ENCODE measurements at places on chromosomes 3 and 15.

- no peak for DNase-seq
Observed at GRCh38 chr3:184564685-184565385, 3.2 kb downstream of the EPHB3 start.

- DNase-seq = no peak
Observed at GRCh38 chr3:18853269-18853668, 295.0 kb upstream of the KCNH8 start.

DNA sequence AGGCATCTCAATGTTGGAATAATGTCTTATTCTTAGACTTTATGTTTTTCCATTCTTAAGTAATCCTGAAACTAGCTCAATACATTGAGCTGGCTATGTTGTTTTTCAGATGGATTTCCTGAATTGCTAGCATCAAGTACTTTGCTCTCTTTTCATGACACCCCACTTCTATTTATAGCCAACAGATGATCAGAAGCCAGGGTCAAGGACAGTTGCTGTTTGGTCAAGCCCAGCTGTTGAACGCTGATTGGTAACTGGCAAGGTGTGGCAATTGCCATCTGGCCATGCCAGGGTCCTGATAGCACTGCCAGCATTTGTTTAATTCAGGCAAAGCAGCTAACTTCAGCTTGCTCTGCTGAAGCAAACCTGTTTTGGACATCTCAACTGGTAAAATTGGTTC lies 46.2 kb upstream of the PLCL2 start:
- DNase-seq = no peak

GRCh38 chr3:142218703-142219102 lies 6.7 kb downstream of the GK5 start:
- DNase-seq = no peak

DNA sequence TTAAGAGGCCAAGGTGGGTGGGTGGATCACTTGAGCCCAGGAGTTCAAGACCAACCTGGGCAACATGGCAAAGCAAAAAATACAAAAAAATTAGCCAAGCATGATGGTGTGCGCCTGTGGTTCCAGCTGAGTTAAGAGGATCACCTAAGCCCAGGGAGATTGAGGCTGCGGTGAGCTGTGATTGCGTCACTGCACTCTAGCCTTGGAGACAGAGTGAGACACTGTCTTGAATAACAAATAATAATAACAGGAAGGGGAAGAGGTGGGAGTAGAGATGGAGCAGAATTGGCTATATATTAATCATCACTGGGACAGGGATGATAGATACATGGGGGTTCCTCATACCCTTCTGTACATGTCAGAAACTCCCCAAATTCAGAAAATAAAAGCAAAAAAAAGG lies 23.8 kb upstream of the NMB start:
- DNase-seq = no peak

DNA sequence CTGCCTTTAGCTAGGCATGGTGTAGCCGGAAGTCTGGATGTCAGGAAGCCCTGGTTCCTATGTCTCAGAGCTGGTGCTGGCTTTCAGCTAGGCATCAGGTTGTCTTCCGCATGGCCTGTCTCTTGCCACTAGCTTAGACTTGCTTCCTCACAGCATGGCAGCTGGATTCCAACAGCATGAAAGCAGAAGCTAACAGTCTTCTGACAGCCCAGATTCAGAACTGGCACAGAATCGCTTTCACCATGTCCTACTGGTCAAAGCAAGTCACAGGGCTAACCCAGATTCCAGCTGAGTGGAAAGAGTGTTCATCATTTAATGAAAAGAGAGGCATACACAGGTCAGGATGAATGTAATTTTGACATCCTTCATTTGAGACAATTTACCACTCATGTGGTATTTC lies 1050.5 kb downstream of the ROBO2 start:
- DNase-seq = no peak

DNA sequence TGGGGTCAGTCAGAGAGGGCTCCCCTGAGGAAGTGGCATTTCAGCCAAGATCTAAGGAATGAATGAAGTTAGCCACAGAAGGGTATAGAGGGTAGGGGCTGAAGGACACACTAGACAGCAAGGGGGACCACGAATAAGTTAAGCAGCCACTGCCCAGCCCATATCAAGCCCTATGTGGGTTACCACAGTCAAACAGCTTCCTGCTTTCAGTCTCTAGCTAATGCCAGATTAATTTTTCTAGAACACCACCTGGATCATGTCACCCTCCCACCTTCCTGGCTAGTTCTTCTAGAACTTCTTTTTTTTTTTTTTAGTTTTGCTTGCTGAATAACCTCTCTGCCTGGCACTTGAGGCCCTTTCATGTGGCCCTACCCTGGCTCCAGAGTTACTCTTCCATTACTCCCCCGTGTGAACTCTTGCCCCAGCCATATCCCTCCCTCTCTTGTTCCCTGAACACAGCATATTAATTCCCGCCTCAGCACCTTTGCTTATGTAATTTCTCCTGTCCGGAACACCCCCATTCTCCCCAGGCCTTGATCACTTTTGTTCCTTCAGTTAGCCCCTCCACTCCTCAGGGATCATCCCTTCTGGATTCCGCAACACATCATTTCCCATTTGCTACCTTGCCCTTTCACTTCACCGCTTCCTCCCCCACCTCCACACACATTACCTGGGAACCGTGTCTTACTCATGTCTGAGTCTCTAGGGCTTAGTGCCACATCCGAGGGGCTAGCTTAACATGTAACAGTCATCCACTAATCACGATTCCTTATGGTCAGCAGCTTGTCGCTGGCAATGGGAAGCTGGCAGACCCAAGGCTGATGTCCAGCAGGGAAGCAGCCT lies 20.6 kb upstream of the BNC1 start:
- DNase-seq = no peak

DNA sequence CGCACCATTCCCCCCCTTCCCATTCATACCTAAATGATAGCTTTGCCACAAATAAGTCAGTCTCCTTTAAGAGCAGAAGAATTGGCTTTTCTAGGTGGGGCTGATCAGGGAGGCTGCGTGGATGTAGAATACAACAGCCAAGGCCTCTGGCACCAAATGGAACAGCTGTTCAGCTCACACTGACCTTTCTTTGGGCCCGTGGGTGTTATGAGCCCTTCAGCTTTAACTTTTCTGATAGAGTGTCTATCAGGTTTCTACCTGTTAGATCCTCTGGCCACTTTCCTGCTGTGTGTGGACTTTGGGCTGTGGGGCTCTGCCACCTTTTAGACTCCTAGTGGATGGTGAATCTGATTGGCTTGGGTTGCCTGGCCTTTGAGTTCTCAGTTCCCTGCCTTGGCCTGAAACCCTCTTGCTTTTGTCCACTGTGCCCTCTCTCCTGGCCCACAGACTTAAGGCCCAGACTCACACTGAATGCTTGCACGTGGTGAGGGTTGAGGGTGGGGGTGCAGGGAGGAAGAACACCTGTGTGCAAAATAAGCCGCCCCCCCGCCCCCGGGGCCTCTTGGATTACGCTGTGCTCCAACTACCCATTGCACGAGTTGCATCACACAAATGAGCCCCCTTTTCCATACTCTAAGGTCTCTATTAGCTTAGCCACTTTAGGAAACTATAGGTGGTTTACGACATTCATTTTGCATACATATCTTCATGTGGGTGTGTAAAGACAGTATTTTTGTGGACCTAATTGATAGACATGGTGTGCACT lies 1.3 kb upstream of the RFX7 start:
- DNase-seq = no peak

DNA sequence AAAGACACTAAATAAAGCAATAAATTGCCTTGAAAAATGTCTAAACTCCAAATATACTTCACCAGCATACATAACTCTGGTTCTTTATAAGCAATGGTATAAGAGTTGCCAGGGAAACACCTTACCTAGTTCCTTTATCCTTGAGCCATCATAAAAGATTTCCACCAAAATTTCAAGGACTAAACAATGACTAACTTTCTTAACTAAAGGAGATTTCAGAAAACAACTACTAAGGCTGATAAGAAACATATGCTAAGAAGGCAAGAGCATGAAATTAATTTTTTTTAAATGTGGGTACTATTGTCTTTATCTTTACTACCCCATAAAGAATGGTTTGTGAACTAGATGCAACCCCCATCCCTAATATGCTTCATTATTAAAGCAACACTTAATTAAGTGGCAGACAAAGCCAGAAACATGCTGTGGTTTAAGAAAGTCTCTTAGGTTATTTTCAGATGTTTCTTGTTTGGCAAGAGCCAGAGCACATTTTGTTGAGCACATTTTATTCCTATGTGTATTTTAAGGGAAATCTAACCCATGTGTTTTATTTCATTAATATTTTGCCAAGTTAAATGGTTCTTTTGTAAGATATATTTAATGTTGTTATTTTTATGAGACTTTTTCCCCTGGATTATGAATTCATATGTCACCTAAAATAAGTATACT lies 17.4 kb upstream of the VEPH1 start:
- no peak for DNase-seq

GRCh38 chr15:93249623-93250022 lies 160.6 kb upstream of the RGMA start:
- no peak for DNase-seq

- DNase-seq = no peak
Observed at GRCh38 chr3:21825684-21826083, 74.7 kb upstream of the ZNF385D start.

GRCh38 chr3:52423173-52423572 lies 21.7 kb downstream of the SEMA3G start:
- no peak for DNase-seq

- no peak for DNase-seq
Observed at GRCh38 chr3:37279856-37280255, 105.5 kb upstream of the LRRFIP2 start.

DNA sequence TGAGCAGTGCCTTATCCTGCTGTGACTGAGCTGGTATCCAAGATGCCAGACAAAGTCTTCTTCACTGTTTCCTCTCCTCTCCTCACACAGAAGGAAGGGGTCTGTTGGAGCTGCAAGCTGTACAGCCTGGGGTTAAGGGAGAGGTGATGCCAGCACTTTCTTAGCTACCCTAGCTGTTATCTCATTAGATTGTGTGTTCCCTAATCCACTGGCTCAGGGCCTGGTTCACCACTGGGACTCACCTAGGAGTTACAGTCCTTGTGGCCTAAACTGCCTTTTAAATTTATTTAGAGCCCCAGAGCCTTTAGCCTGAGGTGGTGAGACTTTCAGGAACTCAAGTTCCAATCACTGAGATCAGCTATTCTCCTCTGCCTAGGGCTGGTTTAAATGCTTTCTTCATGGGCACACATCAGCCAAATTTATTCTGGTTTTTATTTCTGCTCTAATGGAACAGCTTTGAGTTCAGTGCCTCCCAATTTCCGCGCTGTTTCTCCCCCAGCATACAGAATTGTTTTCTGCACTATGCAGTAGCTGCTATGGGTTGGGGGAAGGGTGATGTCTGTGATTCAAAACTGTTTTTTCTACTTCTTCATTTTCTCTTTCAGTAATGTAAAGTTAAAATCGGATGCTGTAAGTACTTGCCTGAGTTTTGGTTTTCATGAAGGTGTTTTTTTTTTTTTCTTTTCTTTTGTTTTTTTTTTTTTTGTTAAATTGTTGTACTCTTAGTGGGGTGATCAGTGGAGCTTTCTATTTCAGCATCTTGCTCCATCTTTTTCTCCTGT lies 198.8 kb downstream of the DOCK3 start:
- no peak for DNase-seq

DNA sequence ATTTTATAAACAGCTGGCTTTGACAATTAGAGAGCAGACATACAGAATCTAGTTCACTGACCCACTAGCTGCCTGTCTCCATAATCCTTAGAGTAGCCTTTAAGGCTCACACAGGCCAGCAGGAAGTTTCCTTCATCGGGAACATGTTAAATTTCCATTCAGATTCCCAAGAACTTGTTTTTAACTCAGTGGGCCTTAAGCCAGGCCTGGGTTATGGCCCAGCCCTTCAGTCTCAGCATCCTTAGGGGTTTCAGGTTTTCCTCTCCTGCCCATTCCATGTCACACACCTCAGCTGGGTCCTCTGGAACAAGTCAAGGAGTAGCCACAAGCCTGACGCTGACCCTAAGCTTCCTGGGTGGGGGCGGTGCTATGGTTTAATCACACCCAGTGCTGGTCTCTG lies 15.0 kb downstream of the CDAN1 start:
- DNase-seq = no peak

DNA sequence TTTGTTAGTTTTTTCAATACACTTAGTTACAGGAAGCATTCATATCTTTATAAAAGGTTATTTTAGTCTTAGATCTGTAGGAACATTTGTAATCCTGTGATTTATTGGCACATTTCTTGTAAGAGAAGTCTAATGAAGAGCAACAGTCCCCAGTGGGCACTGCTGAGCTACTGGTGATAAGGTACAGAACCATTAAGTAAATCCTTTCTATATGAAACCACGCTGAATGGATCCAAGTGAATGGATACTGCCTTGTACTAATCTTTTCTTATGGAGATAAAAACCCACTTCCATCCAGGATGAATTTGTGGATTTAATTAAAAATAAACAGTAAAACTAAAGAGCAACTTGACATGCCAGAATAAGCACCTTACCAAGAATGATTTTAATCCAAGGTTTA lies 64.0 kb downstream of the SHQ1 start:
- no peak for DNase-seq

- DNase-seq = no peak
Observed at GRCh38 chr3:177307826-177308225, 110.5 kb upstream of the TBL1XR1 start.

- no peak for DNase-seq
Observed at GRCh38 chr15:95228856-95229555, 997.6 kb downstream of the MCTP2 start.

GRCh38 chr15:40325188-40325587 lies 1.7 kb downstream of the INAFM2 start:
- DNase-seq = no peak

DNA sequence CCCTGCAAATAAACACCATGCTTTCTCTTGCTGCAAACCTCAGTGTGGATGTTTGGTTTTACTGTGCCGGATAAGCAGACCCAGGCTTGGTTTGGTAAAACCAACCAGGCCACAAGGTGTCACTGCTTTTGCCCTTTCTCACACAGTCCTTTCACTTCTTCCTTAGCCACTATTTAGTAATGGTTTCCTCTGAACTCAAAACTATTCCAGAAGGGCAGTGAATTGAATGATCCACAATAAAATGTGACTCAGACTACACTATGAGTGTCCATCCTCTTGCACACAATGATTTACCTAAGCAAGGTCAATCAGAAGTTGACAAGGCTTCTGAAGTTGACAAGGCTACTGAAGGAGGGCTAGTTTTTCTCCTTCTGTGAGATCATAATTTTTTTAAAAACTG lies 552.4 kb upstream of the CCDC54 start:
- DNase-seq = no peak

- DNase-seq = no peak
Observed at GRCh38 chr3:105145511-105145910, 221.2 kb upstream of the ALCAM start.

DNA sequence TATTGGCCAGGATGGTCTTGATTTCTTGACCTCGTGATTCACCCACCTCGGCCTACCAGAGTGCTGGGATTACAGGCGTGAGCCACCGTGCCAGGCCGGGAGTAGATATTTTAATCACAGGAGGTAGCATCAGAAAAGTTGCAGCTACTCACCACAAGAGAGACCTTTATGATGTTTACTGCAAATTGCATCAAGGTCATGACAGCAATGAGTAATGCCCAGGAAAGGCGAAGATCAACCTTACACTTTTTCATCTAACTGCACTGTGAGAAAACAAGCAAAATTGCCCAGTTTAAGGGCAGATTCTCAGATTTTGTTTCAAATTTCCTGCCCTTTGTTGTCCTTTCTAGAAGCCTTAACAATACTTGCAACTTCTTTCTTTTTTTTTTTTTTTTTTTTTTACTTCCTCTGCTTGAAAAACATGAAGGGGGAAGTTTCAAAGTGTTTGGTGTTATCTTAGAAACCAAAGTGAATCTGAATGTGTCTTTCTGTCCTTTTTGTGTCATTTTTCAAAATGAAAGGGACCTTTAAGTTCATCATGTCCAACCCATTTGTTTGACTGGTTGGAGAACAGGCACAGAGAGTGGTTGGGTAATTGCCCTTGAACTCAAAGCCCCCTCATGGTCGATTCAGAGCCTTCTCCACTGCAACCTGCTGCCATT lies 25.0 kb downstream of the TGFBR2 start:
- no peak for DNase-seq
